Iris pigment epithelial cell (primary cell): ENCODE measurements at places on chromosomes 5 and 9.

GRCh38 chr9:128072144-128073021 is 4.4 kb downstream of the SLC25A25 start:
- peak; percentile 55 for DNase-seq

- DNase-seq, result no peak
Observed at GRCh38 chr9:85401998-85402397, 339.8 kb downstream of the AGTPBP1 start.

GRCh38 chr5:50727149-50727496 is 60.7 kb downstream of the PARP8 start:
- DNase-seq, result no peak

DNA sequence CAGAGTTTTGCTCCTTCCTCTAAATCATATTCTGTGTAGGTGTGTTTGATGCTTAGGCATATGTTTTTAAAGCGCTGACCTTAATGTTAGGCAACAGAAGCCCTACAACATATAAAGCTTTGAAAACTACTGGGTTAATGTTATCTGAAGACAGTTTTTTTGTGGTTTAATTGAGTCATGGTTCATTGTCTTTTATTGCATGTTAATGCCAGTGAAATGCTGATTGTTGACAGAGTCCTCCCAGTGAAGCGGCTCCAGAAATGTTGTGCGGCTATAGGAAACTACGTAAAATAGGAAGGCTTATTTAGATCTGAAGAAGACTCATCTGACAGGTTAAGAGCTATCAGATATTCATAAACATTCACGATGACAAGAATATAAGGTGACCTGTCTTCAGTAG is 424.6 kb downstream of the CCDC171 start:
- DNase-seq, result no peak

- DNase-seq, result no peak
Observed at GRCh38 chr9:78112004-78112403, 80.4 kb upstream of the GNAQ start.

DNA sequence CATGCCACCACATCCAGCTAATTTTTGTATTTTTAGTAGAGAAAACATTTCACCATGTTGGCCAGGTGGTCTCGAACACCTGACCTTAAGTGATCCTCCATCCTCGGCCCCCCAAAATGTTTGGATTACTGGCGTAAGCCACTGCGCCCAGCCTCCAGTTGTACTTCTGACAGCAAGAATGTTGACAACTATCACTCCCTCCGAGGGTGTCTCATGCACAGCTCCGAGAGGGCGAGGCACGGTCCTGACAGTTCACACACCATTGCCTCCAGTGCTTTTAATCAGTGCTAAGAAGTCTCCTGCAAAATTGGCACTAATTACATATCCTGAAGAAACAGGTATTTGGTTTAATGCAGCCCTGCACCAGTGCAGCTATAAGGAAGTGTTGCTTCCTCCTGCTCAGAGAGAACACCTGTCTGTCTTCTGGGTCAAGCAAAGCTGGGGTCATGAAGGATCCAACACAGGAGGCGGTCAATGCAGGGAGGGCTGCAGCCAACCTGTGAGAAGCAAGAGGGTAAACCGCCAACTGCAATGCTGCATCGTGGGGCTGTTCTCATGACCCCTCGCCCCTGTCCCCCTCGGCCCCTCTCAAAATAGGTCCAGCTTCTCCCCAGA is 184.0 kb downstream of the MED10 start:
- DNase-seq, result no peak

DNA sequence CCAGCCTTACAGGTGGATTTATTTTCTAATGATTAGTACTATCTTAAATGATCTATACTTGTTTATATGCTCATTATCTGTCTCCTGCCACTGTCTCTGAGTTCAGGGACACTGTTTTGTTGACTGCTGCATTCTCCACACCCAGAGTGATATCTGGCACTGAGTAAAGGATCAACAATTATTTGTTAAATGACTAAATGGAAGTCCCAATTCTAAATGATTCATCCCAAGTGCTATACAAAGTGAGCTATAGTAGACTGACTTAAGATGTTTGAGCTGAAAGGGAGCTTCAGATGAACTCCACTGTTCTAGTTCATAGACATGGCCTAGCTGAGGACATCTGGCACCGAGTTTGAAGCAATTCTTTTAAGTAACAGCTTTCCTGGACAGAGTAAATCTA is 40.5 kb downstream of the ITGA2 start:
- no peak for DNase-seq

- DNase-seq, result no peak
Observed at GRCh38 chr5:110630350-110630749, 96.1 kb downstream of the TMEM232 start.

- DNase-seq, result peak; percentile 17
Observed at GRCh38 chr9:117414220-117414905, 494 bp downstream of the ASTN2 start.

GRCh38 chr9:4272126-4272525 is 27.7 kb downstream of the GLIS3 start:
- DNase-seq, result no peak

DNA sequence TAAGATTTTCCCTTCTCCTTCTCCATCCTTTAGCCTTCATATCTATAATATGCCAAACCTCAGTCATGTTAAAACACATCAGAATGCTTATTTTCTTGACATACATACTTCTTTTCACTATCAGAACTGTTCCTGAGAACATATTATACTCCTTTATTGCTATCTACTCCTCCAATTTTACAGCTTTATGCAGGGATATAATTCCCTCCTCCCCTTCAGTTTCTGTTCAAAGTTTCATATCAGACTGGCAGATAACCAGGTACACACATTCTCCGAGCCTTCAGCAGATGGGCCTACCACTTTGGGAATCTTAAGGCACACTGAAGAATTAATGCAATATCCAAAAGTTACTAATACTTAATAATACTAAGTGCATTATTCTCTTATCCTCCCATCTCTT is 29.1 kb downstream of the FAM169A start:
- no peak for DNase-seq

DNA sequence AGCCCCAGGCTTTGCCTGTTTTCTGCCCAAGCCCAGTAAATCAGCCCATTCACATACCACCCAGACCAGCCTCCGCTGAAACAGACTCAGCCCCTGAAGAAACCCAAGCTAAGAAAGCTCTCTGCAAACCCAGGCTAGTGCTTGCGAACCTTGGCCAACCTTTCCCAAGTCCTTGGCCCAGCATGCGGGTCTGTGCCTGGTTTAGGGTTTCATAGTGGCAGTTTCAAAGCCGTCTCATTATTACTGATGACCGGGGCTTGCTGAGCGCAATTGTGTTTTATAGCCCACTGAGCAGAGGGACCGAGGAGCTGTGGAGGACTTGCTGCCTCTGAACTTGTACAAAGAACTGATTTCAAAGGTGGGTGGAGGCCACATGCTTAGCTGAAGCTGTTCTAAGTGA is 584.3 kb downstream of the BNC2 start:
- DNase-seq, result no peak

DNA sequence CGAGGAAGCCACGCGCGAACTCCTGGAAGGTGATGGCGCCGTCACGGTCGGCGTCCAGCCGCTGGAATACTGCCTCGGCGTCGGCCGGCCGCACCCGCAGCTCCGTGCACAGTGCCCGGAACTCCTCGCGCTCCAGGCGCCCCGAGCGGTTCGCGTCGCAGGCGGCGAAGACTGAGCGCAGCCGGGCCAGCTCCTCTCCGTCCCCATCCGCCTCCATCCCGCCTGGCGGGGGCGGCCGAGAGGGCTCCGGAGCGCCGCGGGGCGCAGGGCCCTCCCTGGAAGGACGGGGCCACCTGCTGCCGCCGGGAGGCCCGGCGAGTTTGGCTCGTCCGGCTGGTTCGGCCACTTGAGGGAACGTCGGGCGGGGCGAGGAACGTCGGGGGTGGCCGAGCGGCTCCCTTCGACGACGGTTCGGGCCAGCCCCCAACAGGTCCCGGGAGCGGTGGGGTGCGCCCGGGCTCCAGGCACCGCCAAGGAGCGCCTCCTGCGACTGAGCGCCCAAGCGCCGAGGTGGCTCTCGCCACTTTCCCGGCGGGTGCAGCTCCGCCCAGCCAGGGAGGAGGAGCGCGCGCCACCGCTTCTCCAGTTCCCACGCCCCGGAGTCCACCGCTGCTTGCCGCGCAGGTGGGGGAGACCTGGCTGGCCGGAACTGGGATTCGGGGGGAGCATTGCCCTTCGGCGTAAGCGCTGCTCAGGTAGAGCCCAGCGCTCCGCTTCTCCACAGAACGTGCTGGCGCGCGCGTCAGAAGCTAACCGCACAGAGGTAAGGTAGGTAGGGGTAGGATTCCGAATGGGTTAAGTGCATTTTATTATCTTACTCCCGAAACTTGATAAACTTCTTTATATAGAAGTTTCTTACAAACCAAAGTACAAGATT is at the start of gene RASEF:
TSS of gene RASEF (minus strand) at position 492 of the 877 bp plus-strand sequence. CDS start at position 217, 275 bp downstream.
- DNase-seq, result peak; percentile 19

- DNase-seq, result no peak
Observed at GRCh38 chr9:15310107-15310850, 3.3 kb upstream of the TTC39B start.

- no peak for DNase-seq
Observed at GRCh38 chr5:7565559-7565958, 169.6 kb downstream of the ADCY2 start.

- DNase-seq, result peak; percentile 78
Observed at GRCh38 chr5:111143910-111144309, 51.8 kb downstream of the WDR36 start.

DNA sequence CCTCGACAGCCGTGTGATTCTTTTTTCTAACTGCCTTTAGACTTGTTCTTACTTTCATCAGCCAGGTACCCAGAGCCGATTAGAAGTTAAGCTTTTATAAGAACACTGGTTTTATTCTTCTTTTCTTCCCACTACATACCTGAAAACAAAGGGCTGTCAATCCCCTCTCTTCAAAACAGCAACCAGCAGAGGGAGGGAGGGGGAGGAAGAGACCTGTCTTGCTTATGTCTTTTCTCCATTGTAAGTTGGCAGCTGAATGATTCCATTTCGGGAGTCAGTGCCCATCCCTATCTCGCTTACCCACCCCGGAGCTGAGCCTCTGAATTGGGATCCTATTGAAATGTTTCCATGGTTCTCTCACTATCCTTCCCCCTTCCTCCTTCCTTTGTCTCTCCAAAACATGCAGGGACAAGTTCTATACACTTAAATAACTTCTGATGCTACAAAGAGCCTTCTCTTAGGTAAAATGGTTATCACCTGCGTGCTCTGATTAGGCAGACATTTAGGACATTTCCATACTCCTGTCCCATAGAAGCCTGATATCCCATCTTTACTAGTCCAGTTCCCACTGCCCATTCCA is 83.9 kb upstream of the WWC1 start:
- DNase-seq, result no peak

DNA sequence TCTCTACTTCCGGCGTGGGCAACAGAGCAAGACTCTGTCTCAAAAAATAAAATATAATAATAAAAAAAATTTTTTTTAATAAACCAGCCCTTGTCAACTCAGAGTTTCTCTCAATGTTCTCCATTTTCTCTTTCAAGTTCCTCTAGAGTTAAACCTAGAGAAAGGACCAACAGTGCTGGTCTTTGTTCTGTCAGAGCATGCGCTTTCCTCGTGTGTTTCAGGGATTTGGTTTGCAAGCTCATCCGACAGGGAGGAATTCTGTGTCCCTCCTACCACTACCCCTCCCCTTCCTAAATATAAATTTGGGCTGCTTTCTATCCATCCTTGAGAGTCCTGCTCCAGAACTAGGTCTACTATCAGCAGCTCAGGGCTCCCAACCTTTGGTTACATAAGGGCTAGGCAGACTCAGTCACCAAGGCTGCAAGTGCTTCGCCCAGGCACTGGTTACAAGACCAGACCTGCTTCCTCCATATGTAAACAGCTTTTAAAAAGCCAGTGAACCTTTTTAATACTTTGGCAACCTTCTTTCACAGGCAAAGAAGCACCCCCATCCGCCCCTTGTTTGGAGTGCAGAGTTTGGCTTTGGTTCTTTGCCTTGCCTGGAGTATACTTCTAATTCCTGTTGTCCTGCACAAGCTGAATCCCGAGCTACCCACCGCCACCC is 13.5 kb downstream of the SETX start:
- DNase-seq, result no peak

GRCh38 chr5:168219515-168220410 is 71.7 kb upstream of the WWC1 start:
- peak; percentile 62 for DNase-seq

GRCh38 chr5:83937837-83938236 is 217.2 kb upstream of the HAPLN1 start:
- no peak for DNase-seq

- DNase-seq, result no peak
Observed at GRCh38 chr5:25944786-25945185, 1093.6 kb downstream of the CDH9 start.

- DNase-seq, result no peak
Observed at GRCh38 chr5:134118212-134118835, 3.8 kb downstream of the TCF7 start.

DNA sequence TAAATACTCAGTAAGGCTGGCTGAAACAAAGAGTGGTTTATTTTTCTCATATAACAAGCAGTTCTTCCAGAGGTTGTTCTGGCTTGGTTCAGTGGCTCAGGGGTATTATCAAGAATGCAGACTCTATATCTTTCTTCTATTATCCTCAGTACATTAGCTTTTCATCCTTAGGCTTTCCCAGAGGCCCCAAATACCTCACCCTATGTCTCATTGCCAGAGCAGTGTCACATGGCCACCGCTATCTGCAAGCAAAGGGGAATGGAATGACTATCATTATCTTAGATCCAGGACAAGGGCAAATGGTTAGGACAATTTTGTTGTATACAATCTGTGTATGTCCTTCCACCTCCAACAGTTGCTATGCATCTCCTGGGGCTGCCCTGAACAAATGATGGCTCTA is 69.0 kb upstream of the SNX2 start:
- no peak for DNase-seq

- peak; percentile 45 for DNase-seq
Observed at GRCh38 chr5:89282554-89283510, 399.8 kb upstream of the MEF2C start.

- no peak for DNase-seq
Observed at GRCh38 chr5:157913575-157913974, 54.6 kb upstream of the CLINT1 start.

GRCh38 chr5:152560512-152561137 is 155.5 kb upstream of the NMUR2 start:
- DNase-seq, result peak; percentile 51

DNA sequence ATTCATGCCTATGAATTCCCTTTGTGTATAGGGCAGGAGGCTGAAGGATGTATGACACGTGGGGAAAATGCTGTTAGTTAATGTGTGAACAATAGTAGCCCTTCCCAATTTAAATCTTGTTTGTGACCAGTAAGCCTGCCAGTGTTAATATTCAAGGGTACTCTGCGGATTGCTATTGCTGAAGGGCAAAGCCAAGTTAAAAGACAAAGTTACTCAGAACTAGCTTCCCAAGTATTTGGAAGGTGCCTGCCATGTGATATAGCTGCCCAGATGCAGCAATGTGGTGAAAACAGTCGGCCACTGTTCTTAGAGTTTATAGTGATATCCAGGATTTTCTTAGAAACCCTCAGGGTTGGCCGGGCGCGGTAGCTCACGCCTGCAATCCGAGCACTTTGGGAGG is 34.6 kb downstream of the MARVELD2 start:
- no peak for DNase-seq

- DNase-seq, result no peak
Observed at GRCh38 chr9:127557998-127558546, 54.0 kb upstream of the STXBP1 start.
